Posterior vena cava (tissue), 2 donors: ENCODE measurements at places on chromosomes 7 and 10. TPM values are rescaled to one million over a fixed set of nuclear protein-coding genes. Genes with fewer than 3 reads are reported as not detected.

GRCh38 chr7:54485044-54485443 lies 57.1 kb upstream of the VSTM2A start:
- DNase-seq, result no peak

DNA sequence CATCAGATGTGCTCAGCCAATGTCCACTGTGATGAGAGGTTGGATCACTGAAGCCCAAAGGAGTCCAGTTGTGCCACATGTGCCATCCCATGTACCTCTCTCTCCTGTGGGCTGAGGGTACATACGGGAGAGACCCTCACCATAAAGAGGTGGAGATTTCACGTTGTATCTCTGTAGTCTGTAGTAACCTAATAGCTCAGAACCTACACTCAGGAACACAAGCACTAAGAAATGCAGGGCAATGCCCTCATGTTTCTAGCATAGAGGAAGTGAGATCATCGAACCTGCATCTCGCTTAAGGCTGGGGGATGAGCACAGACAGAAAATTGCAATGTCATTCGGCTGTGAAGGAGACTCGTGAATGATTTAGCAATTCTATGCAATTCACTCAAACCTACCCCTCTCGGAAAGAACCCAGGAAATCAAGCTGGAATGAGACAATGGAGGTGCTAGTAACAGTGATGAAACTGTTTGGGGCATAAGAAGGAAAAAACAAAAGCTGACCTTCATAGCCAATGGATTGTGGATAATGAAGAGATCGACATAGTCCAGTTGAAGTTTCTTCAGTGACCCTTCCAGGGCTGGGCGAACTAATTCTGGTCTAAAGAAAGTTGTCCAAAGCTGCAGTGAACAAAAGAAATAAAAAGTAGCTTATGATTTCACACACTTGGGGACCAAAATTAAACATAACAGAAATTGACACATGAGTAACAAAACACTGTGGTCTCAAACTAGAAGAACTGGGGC lies 80.3 kb upstream of the UCN3 start:
- no peak for DNase-seq

DNA sequence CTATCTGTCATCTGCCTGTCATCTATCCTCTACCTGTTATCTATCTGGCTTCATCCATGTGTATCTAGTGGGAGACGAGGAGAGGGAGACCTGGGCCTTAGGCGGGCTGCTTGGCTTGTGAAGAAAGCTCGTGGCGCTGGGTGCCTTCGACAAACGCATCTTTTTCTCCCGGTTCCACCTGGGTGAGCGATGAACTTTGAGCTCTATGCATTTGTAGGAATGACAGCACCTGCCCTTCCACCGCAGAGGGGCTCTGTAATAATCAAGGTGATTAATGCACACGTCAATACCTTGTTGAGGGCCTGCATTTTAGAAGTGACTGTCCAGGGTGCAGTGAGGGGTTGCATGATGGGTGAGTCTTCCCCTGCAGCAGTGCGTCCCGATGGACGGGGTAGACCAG lies 2.6 kb upstream of the VIPR2 start:
- peak; percentile 66 for DNase-seq

GRCh38 chr10:90635111-90635765 lies 222.6 kb downstream of the HTR7 start:
- DNase-seq, result no peak

DNA sequence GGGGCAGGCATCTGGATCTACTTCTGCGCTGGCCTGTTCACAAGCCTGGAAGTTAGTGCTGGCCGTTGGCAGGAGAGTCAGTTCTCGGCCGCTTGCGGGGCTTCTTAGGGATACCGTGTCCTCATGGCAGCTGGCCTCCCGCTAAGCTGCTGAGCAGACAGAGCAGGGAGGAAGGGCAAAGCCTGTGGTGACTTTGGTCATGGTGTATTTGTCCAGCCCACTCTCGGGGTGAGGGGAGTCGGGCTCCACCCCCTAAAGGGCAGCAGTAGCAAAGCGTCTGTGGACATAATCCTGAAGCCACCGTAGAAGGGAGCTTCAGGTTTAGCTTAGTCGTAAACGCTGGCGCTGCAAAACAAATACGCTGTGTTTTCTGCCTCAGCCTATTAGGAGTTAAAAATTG lies 12.2 kb downstream of the UBE3C start:
- no peak for DNase-seq

Gene PTPRN2
- total RNA-seq, result 1.6 TPM

Gene MMRN2
- 57.0 TPM for total RNA-seq

Gene CYP3A5
- total RNA-seq, result 1.8 TPM

Gene TECPR1
- total RNA-seq, result 36.7 TPM
